ENCODE measurements at places on chromosomes 2 and 18. TPM values are rescaled to one million over a fixed set of nuclear protein-coding genes. Genes with fewer than 3 reads are reported as not detected.

Gene MRO
- 3.8 TPM for total RNA-seq

Gene GCG
- not detected for total RNA-seq

Gene ESCO1
- total RNA-seq = 9.2 TPM

Gene SNRNP27
- 56.0 TPM for total RNA-seq

- no peak overlapping the region for H3K4me3 ChIP-seq
- H3K4me1 ChIP-seq = no peaks in the 10 kb centered on the region
- no peaks in the 10 kb centered on the region for H3K27me3 ChIP-seq
- no peak overlapping the region for H3K27ac ChIP-seq
Observed at GRCh38 chr18:75183524-75183923, 25.4 kb downstream of the PTGR3 start.

DNA sequence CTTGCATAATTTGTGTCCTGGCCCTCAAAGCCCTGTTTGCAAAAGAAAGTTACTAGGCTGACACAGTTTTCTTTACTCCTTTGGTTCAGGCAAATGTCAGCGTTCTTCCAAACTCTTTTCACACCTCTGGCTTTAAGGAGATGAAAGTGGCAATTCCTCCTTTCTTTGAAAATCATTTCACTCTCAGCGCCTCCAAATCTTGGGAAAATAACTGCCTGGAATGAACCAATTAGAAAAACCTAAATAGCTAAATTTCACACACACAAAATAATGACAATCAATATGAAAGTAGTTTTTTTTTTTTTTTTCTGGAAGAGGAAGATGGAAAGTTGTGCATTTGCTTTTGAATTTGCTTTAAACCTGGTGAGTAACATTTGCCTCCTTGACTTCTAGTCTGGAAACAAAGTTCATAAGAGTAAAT, 1.7 kb downstream of the MEIS1 start:
- peak overlapping the region; percentile 81 for H3K4me3 ChIP-seq
- H3K27me3 ChIP-seq = peaks cover 27% of the 10 kb centered on the region
- H3K36me3 ChIP-seq = no peaks in the 10 kb centered on the region
- no peak for DNase-seq
- H3K27ac ChIP-seq = peak overlapping the region; percentile 96
- peaks cover 41% of the 10 kb centered on the region for H3K4me1 ChIP-seq

DNA sequence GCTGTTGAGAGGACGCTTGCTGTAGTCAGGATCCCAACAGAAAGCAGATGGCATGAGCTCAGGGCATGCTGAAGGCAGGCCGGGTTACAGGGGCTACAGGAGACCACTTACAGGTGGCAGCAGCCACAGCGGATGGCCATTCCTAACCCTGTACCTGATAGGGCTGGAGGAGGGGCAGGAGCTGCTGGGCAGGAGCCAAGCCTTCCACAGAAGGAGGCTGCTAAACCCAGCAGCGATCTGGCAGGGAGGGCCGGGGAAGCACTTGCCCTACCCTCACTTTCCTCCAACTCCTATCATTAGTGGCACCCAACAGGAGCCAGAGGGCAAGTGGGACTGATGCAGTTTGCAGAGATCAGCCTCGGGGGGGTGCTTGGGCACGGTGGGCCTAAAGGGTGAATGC, 2.0 kb downstream of the ASB18 start:
- DNase-seq = peak; percentile 58
- H3K36me3 ChIP-seq = no peaks in the 10 kb centered on the region
- peaks cover 30% of the 10 kb centered on the region for H3K27me3 ChIP-seq
- H3K4me3 ChIP-seq = peak overlapping the region; percentile 67
- H3K27ac ChIP-seq = peak overlapping the region; percentile 80

GRCh38 chr2:119263656-119264055, 40.0 kb downstream of the STEAP3 start:
- H3K27me3 ChIP-seq = no peaks in the 10 kb centered on the region
- H3K4me1 ChIP-seq = peaks cover 8% of the 10 kb centered on the region
- no peaks in the 10 kb centered on the region for H3K36me3 ChIP-seq
- DNase-seq = no peak

DNA sequence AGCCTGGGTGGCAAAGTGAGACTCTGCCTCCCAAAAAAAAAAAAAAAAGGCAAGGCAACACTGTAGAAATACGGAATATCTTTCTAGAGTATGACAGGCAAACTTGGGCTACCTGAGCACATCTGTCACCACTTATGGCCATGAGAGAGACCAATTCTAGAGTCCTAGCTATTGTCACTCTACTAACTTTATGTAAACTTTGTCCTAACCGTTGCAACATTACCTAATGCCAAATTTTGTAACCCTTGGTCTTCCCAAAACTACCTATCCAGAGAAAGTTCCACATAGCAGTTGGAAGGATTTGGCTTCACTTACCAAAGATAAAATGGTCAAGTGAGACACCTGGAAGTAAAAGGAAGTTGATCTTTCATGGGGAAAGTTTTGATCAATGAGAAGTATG, 26.6 kb upstream of the SCN7A start:
- H3K27me3 ChIP-seq = no peaks in the 10 kb centered on the region
- no peaks in the 10 kb centered on the region for H3K36me3 ChIP-seq
- no peak overlapping the region for H3K27ac ChIP-seq
- no peak for DNase-seq
- H3K4me3 ChIP-seq = no peak overlapping the region

- H3K27ac ChIP-seq = no peak overlapping the region
- no peaks in the 10 kb centered on the region for H3K36me3 ChIP-seq
- no peak overlapping the region for H3K4me3 ChIP-seq
- H3K4me1 ChIP-seq = no peaks in the 10 kb centered on the region
Observed at GRCh38 chr2:160719116-160719515, 225.5 kb upstream of the RBMS1 start.

DNA sequence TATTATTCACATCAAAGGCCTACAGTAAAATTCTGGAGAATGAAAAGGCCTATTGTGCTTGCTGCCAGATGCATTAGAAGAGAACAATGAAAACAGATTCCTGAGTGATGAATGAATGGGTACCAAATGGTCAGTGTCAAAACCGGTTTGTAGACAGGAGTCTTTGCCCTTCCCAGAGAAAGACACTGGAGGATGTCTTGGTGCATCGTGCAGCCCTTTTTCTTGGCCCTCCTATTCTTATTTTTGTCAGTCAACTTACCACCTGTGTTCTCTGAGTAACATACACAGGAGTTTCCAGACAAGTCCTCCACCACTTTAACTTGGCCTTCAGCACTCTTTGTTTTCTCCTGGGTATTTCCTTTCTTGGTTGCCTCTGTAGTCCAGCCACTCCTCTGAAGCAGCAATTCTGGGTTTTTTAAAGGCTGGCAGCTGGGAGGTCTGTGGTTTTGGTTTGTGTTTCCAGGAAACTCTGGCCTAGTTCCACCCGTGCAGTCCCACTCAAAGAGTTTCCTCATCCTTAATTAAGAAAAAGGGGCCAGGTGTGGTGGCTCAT, 29.4 kb downstream of the PSTPIP2 start:
- H3K27ac ChIP-seq = no peak overlapping the region
- H3K4me3 ChIP-seq = no peak overlapping the region
- H3K27me3 ChIP-seq = no peaks in the 10 kb centered on the region
- no peaks in the 10 kb centered on the region for H3K36me3 ChIP-seq
- H3K4me1 ChIP-seq = no peaks in the 10 kb centered on the region
- DNase-seq = no peak

- H3K4me3 ChIP-seq = no peak overlapping the region
- H3K36me3 ChIP-seq = no peaks in the 10 kb centered on the region
- no peak overlapping the region for H3K27ac ChIP-seq
- H3K4me1 ChIP-seq = peaks cover 5% of the 10 kb centered on the region
- no peaks in the 10 kb centered on the region for H3K27me3 ChIP-seq
Observed at GRCh38 chr2:163771596-163771995, 35.8 kb upstream of the FIGN start.

- DNase-seq = no peak
- no peaks in the 10 kb centered on the region for H3K27me3 ChIP-seq
- H3K36me3 ChIP-seq = no peaks in the 10 kb centered on the region
- no peak overlapping the region for H3K4me3 ChIP-seq
- no peak overlapping the region for H3K27ac ChIP-seq
- peaks cover 14% of the 10 kb centered on the region for H3K4me1 ChIP-seq
Observed at GRCh38 chr18:56028514-56028913, 440.5 kb upstream of the TCF4 start.

DNA sequence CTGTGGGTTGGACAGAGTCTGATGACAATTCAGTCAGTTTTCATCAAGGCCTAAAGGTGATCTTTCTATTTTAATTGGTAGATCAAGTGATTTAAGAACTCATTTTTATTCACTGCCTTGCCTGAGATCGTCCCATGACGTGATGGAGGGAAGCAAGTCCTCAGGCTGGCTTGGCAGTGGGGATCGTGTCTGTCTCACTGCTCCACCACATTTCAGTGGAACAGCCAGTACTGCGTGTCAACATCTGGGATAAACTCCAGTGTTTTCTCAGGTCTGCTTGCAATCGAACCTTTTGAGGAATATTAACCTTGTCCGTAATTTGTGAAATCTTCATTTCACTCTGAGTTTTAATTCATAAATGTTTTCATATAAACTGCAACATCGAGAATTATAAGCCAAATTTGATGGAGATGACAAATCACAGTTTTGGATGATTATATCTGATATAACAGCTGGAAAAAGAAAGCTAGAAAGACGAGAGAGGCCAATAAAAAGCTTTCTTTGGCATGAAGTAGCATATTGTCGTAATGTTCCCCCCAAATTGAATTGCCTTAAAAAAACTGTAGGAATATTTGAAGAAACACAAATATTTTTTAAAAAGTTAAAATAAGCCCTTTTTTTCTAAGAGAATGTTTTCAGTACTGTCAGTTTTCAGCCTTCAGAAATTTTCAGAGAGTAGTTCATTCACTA, 414.7 kb upstream of the SPRED2 start:
- no peak overlapping the region for H3K4me3 ChIP-seq
- H3K27ac ChIP-seq = no peak overlapping the region
- H3K36me3 ChIP-seq = no peaks in the 10 kb centered on the region
- peaks cover 9% of the 10 kb centered on the region for H3K27me3 ChIP-seq
- H3K4me1 ChIP-seq = no peaks in the 10 kb centered on the region
